Calu3 (cell line): ENCODE measurements at places on chromosomes 2 and 18. TPM values are rescaled to one million over a fixed set of nuclear protein-coding genes. Genes with fewer than 3 reads are reported as not detected.

DNA sequence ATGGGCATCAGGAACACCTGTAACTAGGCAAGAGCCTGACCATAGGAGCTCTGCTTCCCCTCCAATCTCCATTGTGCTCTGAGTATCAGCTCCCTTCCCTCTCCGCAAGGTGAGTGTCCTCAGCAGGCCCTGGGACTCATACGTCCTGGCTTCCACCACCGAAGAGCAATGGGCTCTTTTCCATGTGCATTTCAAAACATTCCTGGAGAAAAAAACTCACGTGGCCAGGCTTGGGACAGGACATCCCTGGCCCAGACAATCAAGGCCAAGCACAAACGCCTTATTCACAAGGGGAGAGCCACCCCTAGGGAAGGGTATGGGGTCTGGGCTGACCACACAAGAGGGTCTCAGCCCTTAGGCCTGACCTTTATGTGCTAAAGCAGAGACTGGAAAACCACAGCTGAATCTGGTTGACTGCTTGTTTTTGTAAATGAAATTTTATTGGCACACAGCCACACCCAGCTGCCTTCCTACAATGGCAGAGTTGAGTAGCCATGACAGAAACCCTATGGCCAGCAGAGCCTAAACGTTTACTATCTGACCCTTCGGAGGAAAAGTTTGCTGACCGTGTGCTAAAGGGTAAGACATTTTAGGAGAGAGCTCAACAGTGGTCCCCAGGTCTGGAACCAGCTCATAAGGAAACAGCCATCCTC lies 175.7 kb upstream of the ARL4C start:
- no peak overlapping the region for H3K27ac ChIP-seq
- no peaks in the 10 kb centered on the region for H3K36me3 ChIP-seq
- peaks cover 10% of the 10 kb centered on the region for H3K4me1 ChIP-seq
- no peak overlapping the region for H3K4me3 ChIP-seq

The ZNF804A gene
- 0.09 TPM in 1 of 2 replicates, not detected in the other for total RNA-seq

DNA sequence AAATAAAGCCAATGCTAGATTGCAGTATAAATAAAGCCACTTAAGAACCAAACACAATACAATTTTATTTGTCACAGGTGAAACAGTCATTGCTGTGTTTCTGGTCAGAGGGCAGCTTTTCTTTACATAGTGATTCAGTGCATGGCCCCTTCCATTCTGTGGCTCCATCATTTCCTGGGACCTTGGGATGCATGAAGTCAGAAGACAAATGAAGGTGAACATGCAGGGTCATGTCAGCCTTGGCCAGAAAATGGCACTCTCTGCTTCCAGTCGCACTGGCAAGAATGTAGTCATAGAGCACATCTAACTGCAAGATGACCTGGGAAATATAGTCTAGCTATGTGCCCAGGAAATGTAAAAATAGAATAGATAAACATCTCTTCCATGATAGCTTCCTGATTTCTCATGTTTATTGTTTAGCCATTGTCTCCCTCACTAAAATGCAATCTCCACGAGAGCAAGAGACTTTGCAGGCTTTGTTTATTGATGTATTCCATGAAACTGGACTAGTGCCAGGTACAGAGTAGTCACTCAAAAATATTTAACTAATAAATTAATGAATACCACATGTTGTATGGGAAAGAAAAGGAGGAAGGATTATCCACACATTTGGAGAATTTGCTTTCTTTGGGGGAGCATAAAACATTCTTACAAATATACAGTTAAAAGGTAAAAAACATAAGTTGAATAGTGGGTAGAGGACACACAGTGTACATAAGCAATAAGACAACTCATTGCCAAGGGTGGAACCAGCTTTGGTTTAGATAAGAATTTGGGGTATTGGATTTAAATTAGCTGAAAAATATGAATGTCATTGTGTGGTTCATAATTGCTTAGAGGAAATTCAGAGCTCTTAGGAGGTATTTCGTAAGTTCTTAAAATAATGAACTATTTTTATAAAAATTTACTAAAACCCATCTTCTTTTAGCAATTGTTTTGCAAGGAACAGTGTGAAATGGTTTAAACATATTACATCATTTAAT lies 343.8 kb downstream of the PID1 start:
- no peaks in the 10 kb centered on the region for H3K36me3 ChIP-seq
- DNase-seq: no peak
- no peaks in the 10 kb centered on the region for H3K27me3 ChIP-seq

The NCK2 gene
- 88.6 and 96.9 TPM in 2 replicates for total RNA-seq

The SGPP2 gene
- 48.8 and 56.9 TPM in 2 replicates for total RNA-seq

The DNER gene
- 0.88 and 1.1 TPM in 2 replicates for total RNA-seq
